Activated naive CD4-positive, alpha-beta T cell (primary cell): ENCODE measurements at places on chromosomes 6 and 20.

GRCh38 chr20:58007947-58008346 lies 220.5 kb downstream of the ANKRD60 start:
- DNase-seq: no peak

DNA sequence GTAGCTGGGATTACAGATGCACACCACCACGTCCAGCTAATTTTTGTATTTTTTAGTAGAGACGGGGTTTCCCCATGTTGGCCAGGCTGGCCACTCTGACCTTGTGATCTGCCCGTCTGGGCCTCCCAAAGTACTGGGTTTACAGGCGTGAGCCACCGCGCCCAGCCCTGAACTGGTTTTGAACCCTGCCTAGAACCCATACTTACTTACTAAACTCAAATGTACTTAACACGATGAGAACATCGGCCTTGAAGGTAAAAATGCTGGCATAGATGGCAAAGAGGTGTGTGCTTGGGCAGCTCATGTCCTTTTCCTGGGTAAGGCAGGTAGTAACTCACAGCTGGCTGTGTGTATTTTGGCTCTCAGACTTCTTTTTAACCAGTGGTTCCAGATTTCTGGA lies 3.2 kb upstream of the ARMC12 start:
- DNase-seq: no peak

- DNase-seq: no peak
Observed at GRCh38 chr6:16179970-16180431, 51.1 kb downstream of the MYLIP start.

DNA sequence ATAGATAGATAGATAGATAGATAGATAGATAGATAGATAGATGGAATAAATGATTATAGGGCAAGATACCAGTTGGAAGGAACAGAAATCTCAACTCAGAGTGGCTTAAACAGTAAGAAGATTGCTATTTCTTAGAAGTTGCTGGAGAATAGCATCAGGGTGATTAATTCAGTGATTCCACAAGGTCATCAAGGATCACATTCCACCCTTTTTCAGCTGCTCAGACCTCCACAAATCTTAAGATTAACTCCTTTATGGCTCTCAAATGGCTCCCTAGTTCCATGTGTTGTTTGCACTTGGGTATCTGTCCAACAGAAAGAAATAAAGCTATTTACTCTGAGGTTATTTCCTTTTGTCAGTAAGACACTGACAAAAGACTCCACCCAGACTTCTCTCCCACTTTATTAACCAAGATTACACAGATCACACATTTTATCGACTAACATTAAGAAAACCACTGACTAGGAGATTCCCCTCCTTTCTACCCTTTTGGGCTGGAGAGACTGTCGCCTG lies 68.3 kb upstream of the KIF16B start:
- no peak for DNase-seq

- DNase-seq: no peak
Observed at GRCh38 chr6:154579046-154579445, 68.6 kb upstream of the CNKSR3 start.

- DNase-seq: no peak
Observed at GRCh38 chr6:1724616-1725015, 114.9 kb downstream of the FOXC1 start.

GRCh38 chr6:132391391-132392269 lies 9.6 kb downstream of the MOXD1 start:
- DNase-seq: no peak

DNA sequence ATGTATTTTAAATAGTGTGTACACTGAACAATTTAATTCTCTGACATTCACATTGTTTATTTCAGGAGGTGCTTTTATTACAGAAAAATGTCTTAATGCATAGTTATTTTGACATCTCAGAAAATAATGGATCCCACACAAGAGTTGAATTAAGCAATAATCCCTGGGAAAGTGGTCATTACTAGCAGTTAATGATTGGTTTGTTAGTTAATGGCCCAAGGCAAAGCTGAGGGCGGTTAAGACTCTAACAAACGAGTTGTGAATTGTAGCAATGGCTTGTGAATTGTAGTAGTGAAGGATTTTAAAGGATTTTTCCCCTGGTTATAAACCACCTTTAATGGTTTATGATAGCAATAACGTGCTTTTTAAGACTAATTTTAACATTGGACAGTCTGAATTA lies 1316.0 kb upstream of the GJE1 start:
- no peak for DNase-seq

DNA sequence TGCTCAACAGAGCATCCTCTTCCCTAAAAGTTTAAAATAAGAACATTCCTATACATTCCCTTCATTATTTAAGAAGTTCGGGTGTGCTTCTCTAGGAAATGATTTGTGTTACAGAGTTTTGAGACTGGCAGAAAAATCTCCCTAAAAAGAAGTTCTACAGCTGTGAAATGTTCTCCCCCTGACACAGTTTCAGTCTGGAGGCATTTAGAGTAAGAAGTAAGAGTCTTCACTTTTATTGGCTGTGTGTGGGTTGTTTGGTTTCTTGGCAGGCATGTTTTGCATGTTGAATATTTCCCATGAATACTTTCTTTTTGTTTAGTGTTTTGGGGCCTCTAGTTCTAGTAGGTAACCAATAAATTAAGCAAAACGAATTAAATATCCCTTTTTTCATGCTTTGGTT lies 195.9 kb downstream of the TENT5A start:
- DNase-seq: no peak

DNA sequence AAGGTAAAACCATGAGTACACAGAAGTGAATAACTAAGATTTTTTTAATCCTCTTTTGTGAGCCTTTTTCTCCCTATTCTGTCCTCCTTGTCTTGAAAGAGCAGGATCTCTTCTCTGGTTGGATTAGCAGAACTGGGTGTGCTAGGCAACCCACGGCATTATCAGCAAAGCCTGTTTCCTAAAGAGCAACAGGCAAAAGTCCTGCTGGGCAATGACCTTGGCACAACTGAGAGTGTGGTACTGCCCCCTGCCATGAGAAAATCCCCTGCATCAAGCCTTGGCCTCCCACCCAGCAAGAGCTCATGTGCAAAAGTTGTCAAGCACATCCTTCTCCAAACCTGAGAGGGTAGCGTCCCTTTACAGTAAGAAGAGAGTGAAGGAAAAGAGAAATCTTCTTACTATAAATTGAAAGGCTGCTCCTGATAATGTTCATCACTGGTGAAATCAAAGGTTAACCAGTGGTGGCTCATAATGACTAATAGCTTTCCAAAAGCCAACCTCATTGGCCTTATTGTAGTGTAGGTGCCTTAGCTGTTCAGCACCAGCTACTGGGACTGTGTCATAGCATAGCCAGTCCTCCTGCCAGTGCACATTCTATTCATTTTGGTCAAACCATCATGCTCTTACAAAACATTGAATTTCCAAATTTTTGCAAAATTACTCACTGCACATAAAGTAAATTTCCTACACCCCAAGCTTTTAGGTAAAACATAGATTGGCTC lies 17.1 kb downstream of the KIF6 start:
- DNase-seq: no peak

GRCh38 chr6:75167325-75167724 lies 38.5 kb downstream of the COL12A1 start:
- no peak for DNase-seq

DNA sequence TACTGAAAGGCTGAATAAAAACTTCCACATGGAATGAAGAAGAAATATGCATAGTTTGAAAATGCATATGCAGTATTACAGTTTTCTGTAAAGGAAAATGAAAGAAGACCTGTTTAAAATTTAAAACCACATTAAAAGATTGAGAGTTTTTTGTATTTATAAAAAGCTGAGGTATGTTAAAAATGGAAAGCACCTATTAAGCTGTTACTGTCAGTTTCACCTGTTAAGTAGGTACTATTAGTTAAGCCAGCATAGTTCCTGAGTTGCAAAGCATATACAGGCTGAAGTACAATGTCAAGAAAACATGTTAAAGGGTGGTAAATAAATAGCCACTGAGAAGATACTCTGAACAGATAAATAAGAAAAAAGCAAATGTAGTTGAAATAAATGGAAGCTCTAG lies 69.9 kb downstream of the ATXN1 start:
- DNase-seq: no peak

DNA sequence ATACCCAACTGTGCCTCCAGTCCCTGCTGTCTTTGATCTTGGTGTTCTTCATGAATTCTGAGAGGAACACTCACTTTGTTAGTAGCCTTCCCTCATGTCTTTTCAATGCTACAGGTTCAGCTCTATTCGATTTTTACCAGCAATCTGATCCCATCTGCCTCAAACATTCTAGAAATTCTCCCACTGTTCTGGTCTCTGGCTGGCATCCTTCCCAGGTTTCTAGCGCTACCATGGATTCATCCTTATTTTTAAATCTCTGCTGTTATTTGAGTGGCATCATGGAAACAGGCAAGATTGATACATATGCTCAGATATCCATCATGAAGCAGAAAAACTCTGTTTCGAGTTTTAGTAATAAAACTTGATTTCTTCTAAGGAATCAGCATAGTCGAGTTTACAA lies 94.8 kb downstream of the GRM1 start:
- no peak for DNase-seq

DNA sequence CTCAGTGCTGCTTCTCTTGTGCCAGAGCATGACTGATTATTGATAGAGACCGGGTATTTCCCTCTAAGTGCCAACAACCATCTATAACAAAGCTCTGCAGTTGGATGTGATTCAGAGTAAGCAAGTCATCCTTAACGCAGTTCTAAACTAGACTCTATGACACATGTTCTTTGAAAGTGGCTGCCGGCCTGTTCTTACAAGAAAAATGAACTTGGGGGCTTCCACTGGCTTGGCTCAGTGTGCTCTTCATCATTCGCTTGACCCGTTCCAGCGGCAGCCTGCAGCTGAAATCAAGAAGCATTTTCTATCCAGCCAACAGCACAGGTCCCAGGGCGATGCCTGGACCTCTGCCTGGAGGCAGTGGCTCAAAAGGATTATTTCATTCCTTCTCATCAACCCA lies 29.8 kb downstream of the GFOD1 start:
- DNase-seq: no peak

DNA sequence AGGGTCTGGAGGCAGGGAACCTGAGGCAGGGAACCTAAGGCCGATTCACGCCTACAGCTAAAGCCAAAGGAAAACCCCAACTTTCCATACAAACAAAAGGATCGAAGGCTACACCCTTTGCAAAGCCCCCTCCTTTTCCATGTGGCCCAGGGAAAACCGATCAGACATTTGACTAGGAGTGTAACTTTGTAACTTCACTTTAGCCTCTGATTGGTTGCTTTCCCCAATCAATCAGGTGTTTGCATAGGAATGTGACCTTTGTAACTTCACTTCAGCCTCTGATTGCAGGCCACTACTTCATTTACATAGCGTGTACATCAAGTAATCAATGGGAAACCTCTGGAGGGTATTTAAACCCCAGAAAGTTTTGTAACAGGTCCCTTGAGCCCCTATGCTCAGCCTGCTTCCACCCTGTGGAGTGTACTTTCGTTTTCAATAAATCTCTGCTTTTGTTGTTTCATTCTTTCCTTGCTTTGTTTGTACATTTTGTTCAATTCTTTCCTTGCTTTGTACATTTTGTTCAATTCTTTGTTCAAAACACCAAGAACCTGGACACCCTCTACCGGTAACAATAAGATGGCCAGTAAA lies 43.3 kb downstream of the CHD6 start:
- no peak for DNase-seq

GRCh38 chr6:33692078-33692759 lies 19.3 kb downstream of the UQCC2 start:
- DNase-seq: no peak

DNA sequence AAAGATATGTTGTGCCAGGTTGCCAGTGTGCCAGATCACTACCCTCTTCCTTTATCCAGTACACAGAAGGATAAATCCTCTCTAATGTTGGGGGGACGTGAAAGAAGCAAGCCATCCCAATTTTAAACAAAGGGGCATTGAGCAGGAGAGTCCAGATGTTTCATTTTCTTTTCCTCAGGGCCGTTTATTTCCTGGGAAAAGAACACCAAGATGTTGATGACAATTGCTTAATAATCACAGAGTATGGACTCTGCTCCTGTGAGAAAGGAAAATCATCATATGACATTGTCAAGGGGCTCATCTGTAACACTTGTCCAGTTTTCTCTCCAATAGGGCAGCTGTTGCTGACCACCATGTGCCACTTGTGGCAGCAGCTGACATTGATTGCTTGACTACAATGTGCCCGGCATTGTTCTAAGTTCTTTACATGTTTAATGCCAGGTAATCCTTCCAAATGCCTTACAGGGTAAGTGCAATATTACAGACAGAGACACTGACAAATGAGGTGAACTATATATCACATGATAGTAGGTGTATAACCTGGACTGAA lies 161.4 kb downstream of the CD109 start:
- DNase-seq: no peak

GRCh38 chr20:64149141-64149540 lies 15.1 kb upstream of the MYT1 start:
- no peak for DNase-seq

GRCh38 chr6:21005816-21006570 lies 471.7 kb downstream of the CDKAL1 start:
- DNase-seq: no peak

DNA sequence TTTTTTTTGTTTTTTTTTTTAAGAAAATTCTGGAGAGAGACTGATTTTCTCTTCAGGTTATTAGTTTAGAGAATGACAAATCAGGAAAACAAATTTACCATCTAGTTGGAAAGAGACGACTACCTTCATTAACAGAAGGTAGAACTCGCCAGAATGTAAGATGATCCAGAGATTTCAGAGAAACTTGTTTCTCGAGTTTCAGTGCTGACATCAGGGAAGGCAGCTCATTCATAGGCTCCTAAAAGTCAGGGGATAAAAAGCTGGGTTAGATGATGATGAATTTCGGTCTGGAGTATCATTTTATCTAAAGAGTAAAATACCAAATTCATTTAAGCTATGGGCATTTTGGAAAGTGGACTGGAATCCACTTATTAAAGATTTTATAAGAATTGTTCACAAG lies 27.9 kb downstream of the ZNF334 start:
- no peak for DNase-seq

- no peak for DNase-seq
Observed at GRCh38 chr20:57409672-57410397, 18.6 kb downstream of the RBM38 start.

DNA sequence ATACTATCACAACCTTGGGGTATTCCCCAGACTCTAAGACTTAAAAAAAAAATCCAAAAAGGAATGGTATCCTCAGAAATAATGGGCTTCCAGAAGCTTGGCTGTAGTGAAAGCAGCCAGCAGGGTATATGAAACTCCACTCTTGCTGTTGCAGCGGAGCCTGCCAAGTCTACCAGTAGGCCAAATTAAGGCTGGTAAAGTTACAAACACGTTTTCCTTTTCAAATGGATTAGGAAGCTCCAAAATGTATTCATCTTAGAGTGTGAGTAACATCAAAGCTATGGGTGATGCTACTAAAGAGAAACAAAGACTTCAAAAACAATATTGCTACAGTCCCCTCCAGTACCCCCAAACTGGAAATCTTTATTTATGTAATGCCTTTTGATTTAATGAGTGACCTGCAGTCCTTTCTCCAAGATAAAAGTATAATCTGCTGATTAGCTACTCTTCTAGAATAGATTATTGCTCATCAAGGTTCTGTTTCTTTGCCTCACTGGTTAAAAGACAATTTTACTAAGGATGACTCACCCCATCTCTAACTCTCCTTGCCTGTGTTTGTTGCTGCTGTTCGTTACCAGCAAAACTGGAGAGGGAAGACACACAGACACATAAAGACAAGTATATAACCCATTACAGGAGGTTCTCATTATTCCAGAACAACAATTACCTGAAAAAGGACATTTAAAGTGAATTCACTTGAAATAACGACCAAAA lies 84.9 kb downstream of the BTBD9 start:
- DNase-seq: no peak
